Activated CD8-positive, alpha-beta memory T cell treated with anti-CD3 and anti-CD28 coated beads for 1 hour (primary cell): ENCODE measurements at places on chromosomes 12 and 14.

DNA sequence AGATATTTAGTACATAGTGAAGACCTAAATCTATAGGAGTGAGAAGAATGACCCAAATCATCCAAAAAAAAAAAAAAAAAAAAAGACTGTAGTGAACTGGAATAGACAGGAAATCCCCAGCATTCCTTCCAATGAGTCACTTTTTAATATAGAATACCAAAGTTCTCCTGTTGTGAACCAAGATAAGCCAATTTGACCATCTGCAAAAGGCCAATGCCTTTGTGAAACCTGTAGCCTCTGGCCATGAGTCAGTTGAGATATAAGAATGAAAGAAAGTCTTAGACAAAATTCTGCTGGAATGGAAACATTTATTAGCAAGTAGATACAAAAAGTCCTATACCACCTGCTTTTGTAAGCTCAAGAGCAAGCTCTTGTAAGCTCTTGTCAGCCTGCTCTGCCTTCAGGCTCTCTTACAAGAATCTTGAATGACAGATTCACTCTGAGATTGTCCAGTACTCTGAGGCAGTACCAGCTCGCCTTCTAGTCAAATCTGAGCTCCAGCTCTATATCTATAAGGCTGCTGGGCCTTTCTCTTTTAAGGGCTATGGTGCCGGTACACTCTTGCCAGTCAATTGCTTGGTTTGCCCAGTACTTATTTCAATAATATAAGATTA lies 243.0 kb upstream of the TMTC1 start:
- DNase-seq, result no peak

DNA sequence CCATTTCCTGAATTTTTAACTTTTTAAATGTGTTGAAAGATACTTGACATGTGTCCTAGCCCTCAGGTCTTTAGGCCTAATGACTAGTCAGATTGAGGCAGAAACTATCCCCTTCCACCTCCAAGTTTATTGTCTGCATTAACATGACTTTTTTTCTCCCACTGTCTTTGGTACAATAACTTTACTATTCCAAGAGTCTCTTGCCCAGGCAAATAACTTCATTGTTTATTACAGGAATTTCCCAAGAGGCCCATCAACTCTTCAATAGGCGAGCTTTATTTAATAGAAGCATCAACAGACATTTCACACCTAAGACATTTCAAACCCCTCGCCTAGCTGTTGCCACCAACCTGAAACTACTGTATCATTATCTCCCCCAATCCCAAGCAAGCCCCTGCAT lies 10.7 kb downstream of the NFKBIA start:
- no peak for DNase-seq

DNA sequence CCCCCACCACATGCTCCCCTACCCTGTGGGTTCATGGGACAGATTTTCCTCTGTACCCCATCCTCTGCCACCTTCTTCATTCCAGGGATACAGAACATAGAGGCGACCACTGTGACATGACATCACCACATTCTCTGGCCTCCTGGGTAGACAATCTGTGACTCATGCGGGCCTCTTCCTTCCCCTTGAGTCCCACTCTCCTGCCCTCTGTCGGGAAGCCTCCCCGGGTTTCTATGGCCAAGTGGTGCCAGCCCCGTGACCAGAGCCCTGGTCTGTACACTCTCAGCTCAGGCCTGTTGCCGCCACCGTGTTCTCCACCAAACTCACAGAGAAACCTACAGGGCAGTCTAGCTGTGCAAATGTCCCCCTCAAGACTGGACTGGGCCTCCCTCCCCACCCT lies 8.0 kb downstream of the CLMN start:
- DNase-seq, result no peak

DNA sequence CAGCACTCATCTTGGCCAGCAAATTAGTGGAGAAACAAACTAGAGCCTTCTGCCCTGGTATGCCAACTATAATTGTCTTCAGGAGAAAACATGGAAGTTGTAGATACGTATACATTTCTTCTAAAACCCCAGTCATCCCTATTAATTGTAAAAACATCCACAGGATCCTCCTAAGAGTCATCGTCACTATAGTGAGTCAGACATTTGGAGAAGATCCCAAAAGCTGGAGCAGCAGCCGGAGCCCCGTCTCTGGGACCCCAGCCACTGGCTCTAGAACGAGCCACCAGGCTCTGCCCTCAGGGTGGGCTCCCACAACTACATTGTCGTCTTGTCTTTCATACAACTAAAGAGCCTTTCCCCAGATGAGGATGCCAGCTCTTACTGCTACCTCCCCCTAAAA lies 15.5 kb downstream of the PRKAB1 start:
- DNase-seq, result no peak

DNA sequence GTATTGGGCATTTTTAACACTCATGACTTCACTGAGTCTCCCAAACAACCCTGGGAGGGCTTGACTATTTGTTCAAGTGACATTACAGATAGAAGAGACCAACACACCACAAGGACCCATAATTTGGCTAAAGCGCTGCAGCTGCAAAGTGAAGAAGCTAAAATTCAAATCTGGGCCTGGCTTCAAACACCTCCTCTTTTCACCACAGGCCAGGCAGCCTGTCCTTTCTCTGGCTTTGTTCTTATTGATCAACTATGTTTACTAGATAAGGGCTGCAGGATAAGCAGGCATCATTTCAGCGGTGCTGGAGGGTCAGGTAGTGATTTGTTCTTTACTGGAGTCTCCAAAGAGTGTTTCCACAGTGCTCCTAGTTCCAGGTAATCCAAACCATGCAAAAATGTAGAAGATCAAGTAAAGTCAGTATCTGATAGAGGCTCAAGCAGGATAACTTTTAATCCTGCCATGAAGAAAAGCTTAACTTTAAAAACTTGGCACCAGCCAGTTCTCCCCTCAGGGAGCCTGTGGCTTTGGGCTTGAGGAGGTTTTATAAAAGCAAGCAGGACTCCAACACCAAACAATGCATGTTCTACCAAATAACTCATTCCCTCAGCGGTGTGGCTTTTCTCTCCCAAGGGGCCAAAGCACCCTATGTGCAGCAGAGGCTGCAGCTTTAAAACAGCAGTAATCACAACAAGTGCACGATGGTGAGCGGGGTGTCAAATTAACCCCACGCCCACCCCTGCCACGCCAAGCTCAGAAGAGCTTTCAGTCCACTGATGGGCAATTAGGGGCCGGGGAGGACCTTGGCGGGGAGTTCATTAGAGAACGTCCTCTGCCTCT lies 16.8 kb downstream of the CLMN start:
- no peak for DNase-seq

- DNase-seq, result no peak
Observed at GRCh38 chr12:88309546-88309945, 167.4 kb downstream of the TMTC3 start.

GRCh38 chr12:131065279-131065678 lies 111.6 kb downstream of the ADGRD1 start:
- no peak for DNase-seq

DNA sequence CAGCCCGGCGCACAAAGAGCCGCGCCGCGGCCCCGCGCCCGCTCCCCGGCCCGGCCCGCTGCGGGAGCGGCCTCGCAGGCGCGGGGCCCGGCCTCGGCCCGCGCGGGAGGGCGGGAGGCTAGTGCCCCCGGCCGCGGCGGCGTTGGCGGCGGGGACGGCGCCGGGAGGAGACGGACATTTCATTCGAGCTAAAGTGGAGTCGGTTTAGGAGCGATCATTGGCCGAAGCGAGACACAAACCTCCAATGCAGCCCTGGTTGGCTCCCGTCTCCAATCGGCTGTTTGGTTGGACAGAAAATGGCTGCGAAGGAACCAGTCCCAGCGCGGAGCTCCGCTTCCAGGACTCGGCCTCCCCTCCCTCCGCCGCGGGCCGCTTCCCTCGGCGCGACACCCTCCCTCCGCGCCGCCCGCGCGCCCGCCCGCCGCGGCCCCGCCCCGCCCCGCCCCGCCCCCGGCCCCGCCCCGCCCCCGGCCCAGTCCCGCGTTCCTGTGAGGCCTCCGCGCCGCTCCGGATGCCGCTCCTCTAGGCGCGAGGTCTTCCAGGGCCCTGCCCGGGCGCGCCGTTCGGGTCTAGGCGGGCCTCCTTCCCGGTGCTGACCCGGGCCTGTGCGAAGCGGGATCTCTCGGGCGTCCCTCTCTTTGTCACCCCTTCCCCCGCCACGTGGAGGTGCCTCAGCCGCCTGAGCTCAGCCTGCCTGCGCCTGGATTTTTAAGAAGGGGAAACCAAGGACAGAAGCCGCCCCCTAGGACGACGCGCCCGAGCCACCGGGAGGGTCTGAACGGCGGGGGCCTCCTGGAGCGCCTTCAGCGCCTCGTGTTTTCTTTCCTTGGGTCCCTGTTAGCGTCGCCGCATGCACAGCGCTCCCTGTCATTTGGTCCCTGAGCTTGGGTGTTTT lies at the start of gene NFYB:
NFYB (minus strand) TSS at position 309 of the 895 bp plus-strand sequence. CDS start 2,757 bp downstream, outside the sequence.
- DNase-seq, result peak; percentile 82

- DNase-seq, result no peak
Observed at GRCh38 chr14:104697892-104698583, 8.6 kb downstream of the INF2 start.

DNA sequence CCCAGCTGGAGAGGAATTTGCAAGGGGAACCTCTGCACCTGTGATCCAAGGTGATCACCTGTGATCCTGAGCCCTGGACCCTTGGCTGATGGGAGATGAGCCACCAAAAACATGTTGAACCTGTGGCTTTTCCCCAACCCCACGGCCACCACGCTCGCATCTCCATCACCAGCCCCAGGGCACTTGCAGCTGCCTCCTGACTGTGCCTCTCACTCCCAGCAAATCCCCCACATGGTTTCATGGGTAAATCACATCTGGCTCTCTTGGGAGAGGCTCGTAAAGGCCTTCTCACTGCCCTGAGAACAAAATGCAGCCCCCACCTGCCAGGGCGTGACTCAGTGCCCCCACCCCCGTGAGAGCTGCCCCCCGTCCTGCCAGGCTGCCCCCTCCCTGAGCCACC lies 76.0 kb downstream of the RFLNA start:
- no peak for DNase-seq

DNA sequence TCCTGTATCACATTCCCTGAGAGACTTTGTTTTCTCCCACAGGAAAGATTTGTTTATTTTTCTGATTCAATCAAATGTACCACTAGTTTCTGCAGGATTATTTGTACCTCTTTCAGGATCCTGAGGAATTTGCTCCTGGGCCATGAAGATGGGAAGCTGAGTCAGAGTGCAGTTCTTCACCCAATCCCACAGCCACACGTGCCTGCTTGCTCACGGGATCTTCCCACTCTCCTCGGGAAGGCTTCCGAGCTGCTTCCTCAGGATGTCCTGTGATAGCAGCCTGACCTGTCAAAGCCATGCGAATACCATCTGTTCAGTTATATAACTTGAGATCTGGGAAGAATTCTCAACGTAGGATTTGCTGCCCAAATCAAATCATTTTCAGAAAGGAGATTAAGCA lies 41.8 kb upstream of the HIF1A start:
- no peak for DNase-seq

GRCh38 chr14:21248739-21249411 lies 20.4 kb downstream of the HNRNPC start:
- no peak for DNase-seq
